ENCODE measurements at places on chromosomes 16 and 17.
A peak's percentile ranks its signal among the peaks of the same experiment; 100 is the strongest.

- no peak for DNase-seq
Observed at GRCh38 chr16:79754501-79754900, 154.0 kb upstream of the MAF start.

DNA sequence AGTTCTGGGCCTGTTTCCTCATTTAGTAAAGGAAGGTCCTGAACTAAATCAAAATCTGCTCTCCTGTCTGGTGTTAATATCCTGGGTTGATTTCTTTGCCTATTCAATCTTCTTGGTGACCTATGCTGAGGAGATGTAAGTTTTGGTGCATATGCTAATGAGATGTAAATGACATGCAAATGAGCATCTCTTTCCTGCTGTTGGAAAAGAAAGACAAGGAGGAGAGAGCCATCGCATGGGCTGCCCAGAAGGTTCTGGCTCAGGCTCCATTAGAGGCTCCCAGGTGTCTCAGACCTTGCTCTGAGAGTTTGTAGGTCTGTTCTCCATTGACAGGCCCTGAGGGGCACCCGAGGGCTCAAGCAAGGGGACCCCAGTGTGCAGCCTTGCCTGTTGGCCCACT is 3.3 kb downstream of the ABI3 start:
- DNase-seq = no peak

GRCh38 chr17:38687286-38687685 is 12.5 kb upstream of the EPOP start:
- DNase-seq = no peak

DNA sequence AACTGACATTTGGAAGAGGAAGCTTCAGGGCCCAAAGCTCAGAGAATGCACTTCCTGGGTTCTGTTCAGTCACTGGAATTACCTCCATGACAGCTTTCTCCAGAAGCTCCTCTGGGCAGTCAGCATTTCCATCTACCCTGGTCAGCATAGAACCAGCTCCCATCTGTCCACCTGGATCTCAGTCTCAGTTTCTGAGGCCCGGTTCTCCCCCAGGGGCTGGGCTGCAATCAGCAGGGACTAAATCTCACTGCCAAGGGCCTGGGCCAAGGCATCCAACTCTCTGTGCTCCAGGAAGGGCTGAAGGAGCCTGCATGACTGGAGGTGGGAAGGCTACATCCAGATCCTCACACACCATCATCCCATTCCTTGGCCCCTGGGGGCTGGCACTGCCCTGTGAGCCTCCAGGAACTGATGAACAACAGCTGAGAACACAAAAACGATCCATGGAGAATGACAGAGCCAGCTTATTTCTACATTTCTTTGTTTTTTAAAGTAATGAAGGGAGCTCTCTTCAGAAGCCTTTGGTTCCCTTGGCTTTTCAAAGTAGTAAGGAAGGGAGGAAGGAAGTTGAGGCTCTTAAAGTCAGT is 66.3 kb upstream of the MRTFB start:
- no peak for DNase-seq

GRCh38 chr17:51828901-51829300 is 329.6 kb downstream of the CA10 start:
- DNase-seq = no peak

DNA sequence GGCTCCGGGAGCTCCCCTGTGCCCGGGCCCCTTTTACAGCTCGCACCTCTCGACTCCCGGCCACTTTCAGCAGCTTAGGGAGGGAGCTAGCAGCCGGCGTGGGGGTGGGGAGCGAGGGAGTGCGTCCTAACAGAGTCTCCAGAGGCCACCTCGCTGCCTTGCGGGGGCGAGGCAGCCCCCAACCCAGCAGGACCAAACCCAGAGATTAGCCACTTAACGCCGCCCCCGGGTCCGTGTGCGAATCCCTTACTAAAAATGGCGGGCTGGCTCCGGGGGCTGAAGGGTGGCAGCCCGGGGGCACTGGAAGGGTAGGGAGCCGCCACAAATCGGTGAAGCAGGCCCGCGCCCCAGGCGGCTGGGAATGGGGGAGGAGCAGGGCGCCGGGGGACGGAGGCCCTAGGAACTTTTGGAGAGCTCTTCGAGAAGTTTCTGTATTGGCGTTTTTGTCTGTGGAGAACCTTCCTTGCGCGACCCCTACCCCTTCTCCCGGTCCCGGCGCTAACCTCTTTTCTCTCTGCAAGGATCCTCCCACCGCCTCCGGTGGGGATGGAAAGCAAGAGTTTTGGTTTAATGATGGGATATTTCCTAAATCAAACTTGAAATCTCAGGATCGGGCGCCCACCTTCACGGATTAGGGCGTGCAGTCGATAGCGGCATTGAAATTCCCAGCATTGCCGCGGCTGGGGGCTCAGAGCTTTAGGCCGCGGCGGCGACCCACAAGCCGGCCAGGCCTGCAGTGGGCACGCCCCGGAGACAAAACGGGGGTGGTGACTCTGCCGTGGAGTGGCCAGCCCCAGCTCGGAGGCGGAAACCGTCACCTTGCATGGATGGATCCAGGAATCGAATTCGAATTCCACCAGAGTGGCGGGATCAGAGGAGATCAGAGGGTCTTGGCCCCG is 793 bp upstream of the IRX3 start:
- peak; percentile 55 for DNase-seq

DNA sequence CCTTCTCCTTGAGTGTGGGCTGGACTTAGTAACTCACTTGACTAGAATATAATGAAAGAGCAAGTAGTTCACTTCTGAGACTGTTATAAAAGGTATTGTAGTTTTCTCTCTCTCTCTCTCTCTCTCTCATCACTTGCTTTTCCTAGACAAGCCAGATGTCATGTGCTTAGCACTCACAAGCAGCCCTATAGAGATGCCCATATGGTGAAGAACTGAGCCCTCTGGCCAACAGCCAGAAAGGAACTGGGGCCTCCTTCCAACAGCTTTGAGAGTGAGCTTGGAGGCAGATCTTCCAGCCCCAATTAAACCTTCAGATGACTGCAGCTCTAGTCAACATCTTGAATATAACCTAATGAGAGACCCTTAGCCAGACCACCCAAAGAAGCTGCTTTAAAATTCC is 440.5 kb downstream of the GRIN2A start:
- DNase-seq = no peak

GRCh38 chr17:28875848-28876550 is 21.2 kb downstream of the ERAL1 start:
- no peak for DNase-seq

GRCh38 chr17:73064084-73064938 is 28.2 kb downstream of the SLC39A11 start:
- no peak for DNase-seq

DNA sequence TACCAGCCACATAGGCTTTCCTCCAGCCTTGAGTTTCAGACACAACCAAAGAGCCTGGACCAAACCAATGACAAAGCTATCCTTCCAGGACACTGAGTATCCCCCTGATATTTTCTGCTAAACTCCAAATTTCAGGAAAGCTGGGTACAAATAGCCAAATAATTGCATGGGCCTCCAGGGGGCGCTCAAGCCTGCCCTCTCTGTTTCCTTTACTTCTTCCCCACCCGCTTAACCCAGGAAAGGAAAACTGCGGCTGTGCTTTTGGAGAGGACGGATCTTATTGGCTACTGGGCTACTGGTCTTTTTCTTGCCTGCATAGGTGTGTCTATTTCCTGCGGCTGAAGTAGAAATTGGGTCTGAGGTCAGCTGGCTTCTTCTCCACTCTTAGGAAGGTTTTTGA is 30.1 kb downstream of the GNGT2 start:
- peak; percentile 52 for DNase-seq

- DNase-seq = no peak
Observed at GRCh38 chr17:77003699-77004098, 135.5 kb downstream of the MGAT5B start.

DNA sequence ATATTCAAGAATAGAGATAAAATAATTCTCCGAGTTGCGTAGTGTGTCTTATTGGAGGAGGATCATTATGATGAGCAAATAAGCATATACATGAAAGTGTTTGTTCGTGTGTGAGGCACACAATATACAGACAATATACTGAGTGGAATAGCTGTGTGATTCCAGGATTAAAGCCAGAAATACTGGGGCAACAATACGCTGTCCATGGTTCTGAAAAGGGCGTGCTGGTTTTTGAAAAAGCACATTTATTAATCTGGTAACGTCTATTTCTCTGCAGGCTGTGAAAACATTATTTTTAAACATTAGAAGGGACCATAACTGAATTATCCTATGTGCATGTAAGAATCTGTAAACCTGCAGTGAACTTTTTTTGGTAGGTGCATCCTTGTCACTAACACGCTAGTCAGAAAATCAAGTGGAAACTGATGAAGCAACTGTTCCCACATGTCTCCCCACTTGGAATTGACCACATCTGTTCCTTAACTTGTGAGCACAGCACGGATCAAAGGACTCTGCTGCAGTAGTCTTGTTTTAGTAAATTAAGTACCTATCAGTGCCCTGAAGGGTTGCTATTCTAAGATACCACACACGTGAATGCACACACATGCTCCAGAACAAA is 346.0 kb downstream of the GRIN2A start:
- DNase-seq = peak; percentile 1

DNA sequence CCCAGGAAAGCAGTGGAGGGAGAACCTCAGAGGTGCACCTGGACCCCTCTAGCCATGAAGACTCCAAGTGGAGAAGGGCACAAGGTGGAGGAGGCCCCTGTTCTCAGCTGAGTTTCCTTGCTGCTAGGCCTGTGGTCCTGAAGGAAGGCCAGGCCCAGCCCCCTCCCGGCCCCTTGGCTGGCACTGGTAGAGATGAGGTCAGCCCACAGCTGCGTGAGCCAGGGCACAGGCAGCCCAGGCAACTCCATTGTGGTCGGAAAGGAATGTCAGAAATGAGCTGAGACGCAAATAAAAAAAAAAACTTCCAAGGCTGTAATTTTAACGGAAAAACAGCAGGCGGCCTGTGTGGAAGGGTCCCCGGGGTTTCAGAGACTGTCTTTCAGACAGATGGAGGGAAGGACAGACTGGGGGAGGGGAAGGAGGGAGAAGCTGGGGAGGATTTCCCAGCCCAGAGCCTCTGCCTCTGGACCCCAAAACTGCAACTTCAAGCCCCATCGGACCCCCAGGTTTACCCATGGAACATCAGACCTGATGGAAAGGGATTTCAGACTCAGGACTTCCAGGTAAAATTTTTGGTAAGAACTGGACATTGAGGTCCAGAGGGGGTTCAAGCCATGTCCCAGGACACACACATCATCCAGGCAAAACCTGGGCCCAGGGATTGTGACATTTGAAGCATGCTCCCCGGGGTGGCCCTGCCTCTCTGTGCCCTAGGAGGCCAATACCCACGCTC is 25.6 kb upstream of the MRPS23 start:
- DNase-seq = peak; percentile 60

DNA sequence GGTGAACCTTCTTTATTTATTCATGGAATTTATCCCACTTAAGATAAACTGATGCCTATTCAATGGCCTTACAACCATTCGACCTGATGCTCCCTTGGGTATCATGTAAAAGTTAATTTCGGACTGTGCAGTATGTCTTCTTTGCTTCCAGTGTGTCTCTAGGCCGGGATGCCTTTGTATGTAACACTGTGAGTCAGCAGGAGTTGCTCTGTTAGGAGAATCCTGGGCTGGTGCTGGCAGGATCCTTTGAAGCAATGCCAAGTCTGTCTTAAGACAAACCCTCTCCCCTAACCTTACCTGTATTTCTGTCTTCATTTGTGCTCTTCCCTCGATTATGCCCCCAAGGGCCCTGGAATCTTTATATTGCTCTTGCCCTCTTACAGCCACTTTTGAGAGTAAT is 37.9 kb upstream of the ABCA8 start:
- DNase-seq = no peak

DNA sequence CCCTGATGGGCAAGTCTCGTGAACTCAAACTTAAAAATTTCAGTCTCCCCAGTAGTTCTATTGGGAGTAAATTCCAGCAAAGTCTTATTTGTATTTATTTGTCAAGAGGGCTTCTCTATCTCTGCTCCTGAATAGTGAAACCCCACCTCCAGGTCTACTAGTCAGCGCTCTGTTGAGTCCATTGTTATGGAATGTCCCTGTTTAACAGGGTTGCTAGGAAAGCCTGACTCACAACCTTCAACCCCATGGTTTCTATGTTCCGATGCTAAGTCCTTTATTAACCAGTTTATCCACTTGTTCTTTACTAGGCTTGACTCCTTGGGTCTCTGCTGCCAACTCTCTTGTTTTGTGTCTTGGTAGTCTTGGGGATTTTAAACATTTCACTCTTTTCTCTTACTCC is 250.7 kb upstream of the MYOCD start:
- no peak for DNase-seq

- DNase-seq = no peak
Observed at GRCh38 chr17:10751563-10751962, 21.7 kb upstream of the TMEM220 start.

GRCh38 chr17:3513305-3514035 is 37.7 kb downstream of the ASPA start:
- no peak for DNase-seq

DNA sequence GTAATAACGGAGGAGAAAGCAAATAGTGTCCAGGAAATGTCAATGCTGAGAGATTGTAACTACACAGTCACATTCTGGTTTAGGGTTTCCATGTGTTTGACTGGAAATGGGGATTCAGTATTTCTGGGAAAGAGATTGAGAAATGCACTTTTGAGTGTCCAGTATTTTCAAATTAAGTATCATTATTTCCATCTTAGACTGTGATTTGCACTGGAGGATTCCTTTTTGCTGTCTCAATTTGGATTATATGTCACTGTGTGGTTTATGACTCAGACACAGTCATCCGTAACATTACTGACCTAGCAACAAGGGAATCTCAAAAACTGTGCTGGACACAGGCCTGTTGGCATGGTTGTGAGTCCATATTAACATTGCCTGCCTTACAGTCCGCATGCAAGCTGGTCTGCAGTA is 681.4 kb downstream of the CDH11 start:
- peak; percentile 94 for DNase-seq

DNA sequence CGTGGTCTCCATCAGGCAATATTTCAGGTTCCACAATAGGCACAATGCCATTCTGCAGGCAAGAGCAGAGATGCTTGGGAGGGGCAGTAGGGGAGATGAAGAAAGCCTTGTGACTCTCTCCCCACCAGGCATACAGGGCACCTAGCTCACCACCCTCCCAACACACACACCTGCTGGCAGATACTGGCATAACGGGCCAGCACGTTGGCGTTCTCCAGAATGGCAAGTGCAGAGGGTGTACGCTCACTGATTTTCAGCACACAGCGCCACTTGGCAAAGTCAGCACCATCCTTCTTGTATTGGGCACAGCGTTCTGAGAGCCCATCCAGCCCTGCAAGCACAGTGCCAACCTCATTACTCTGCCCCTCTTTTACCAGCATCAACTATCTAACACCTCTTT is 2.2 kb downstream of the ALDOC start:
- no peak for DNase-seq

GRCh38 chr16:58931436-58931835 is 197.3 kb upstream of the GOT2 start:
- DNase-seq = no peak

DNA sequence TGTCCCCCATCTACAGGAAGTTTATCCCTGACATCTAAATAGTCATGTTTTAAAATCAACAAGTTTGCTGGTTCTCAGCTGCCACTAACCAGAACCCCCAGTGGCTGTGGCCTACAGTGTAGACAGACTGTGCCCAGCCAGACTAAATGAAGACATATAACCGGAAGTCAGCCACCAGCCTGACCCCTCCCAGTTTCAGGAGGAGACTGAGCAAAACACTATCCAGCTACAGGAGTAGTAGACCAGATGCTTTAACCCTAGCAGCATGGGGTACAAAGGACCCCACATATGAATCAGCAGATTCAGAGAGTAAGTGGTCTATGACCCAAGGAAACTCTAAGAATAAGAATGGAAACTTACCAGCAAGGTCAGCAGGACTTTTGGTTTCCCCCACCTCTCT is 83.4 kb downstream of the HIC1 start:
- peak; percentile 37 for DNase-seq

GRCh38 chr17:3914312-3914670 is 2.0 kb downstream of the P2RX1 start:
- no peak for DNase-seq
